ENCODE measurements at places on chromosomes 3 and 15. TPM values are rescaled to one million over a fixed set of nuclear protein-coding genes. Genes with fewer than 3 reads are reported as not detected.

GRCh38 chr3:127900536-127900935 lies 14.5 kb upstream of the KBTBD12 start:
- DNase-seq: no peak

GRCh38 chr3:59535791-59536221 lies 486.0 kb upstream of the CFAP20DC start:
- no peak for DNase-seq

- no peak for DNase-seq
These were observed 160.3 kb downstream of the MTHFS start for GRCh38 chr15:79736435-79737000.

ALDH1A2 gene
- total RNA-seq: 0.44 TPM

HACD3 gene
- 31.6 TPM for total RNA-seq

MKRN2 gene
- total RNA-seq: 28.4 TPM
